ENCODE measurements at places on chromosomes 5 and 9.
A peak's percentile ranks its signal among the peaks of the same experiment; 100 is the strongest.

DNA sequence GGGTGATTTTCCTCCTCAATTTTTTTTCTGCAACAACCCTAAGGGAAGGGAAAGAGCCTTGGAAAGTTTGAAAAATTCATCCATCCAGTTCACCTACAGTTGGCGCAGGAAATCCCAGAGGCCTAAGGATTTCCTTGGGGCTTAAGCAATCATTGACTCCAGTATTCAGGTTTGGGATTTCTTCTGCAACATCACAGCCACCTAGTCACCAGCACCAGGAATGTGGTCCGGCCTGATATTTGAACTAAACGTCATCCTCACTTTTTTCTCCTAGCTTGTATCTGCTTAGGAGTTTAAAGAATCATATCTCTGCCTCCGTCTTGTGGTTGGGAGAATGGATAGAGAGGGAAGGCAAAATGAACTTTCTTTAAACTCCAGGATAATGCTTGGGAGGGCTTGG lies 20.2 kb upstream of the TLE4 start:
- DNase-seq, result no peak

DNA sequence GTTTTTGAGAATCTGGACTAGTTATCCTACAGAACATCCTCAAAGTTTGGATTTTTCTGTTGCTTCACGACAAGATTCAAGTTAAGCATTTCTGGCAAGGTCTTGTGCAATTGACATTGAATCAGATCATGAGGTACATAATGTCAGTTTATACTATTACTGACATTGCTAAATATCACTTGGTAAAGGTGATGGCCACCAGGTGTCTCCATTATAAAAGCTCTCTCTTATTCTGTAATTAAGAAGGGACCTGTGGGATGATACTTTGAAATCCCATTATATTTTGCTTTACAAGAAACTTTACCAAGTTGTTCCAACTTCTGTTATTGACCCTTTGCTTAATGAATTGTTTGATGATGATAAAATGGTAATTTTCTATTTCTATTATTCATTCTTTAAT lies 131.0 kb upstream of the ASTN2 start:
- DNase-seq, result no peak

DNA sequence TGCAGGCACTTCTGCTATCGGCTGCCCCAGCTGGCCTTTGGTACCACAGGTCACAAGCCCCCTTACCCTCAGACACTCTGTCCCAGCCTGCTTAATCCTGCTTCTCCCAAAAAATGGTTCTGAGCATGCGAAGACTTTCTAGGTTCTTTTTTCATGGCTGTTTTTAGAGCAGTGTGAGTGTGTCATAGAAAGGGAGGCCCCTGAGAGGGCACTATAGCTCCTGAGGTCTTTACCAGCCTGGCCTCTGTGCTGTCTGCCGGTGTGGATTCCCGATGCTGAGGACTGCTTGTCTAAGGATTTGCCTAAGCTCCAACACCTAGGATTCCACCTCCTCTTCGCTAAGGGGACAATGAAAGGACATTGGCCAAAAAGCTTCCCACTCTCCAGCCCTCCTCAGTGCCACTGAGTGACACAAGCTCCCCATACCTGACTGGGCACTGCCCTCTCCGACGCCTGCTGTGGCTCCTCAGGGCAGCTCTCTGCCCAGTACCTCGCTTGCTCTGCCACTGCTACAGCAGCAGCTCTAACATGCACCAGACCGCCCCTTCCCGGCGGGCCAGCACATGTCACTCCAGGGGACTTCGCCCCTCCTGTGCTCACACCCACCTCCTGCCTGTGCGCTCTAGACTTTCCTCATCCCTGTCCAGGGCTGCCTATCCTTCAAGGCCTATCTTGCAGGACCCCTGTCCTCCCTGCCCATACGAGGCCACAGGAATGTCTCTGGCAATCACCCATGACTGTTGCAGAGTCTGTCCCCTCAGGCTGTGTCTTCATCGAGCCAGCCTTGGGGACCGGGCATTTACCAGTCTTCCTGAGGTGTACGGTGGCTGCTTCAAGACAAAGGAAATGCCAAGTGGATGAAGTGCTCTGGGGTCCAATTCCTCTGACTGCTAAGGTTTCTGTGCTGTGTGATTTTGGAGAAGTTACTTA lies 21.0 kb downstream of the MACROH2A1 start:
- DNase-seq, result no peak

GRCh38 chr5:34695275-34696027 lies 39.3 kb downstream of the RAI14 start:
- no peak for DNase-seq

GRCh38 chr5:115548683-115549082 lies 4.1 kb upstream of the FEM1C start:
- no peak for DNase-seq

GRCh38 chr5:124751031-124751430 lies 4.6 kb upstream of the ZNF608 start:
- no peak for DNase-seq

- no peak for DNase-seq
Observed at GRCh38 chr5:73189871-73190376, 16.9 kb downstream of the TMEM174 start.

- no peak for DNase-seq
Observed at GRCh38 chr5:124582561-124582840, 163.9 kb downstream of the ZNF608 start.

DNA sequence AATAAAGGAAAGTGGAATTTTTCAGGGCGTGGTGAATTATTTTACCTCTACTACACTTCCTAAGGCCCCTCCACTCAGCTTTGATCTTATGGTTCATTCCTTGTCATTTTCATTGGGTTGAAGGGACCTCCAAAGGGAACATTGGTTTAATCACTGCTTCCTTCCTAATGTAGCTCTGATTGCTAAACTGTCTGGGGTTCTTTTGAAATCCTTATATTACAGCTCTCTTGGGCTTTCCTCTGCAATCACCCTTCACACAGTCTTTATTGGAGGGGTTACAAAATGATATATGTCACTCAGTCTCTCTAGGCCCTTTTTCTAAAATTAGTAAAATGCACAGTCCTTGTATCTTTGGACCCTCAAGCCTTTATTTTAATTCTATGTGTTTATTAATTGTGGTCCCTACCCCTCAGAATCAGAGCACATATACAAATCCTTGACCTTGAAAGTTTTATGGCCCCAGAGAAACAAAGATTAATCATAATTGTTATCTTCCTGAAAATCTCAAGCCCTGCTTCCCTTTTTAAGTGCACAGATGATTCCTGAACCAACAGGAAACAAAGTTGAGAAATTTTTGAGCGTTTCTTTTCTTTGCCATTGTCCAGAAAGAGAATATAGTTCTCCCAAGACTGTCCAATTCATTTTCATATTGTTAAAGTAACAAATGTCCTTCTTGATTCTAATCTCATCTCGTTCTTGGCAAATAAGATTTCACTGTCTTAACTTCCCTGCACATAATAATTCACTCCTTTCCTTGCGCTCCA lies 330.0 kb downstream of the ARRDC3 start:
- no peak for DNase-seq

- DNase-seq, result no peak
Observed at GRCh38 chr9:73906671-73907070, 590.5 kb upstream of the RORB start.

GRCh38 chr5:41648996-41649395 lies 138.6 kb upstream of the PLCXD3 start:
- no peak for DNase-seq

GRCh38 chr9:134384811-134385479 lies 58.7 kb downstream of the RXRA start:
- DNase-seq, result no peak

- no peak for DNase-seq
Observed at GRCh38 chr5:180606215-180606785, 15.0 kb upstream of the SCGB3A1 start.

DNA sequence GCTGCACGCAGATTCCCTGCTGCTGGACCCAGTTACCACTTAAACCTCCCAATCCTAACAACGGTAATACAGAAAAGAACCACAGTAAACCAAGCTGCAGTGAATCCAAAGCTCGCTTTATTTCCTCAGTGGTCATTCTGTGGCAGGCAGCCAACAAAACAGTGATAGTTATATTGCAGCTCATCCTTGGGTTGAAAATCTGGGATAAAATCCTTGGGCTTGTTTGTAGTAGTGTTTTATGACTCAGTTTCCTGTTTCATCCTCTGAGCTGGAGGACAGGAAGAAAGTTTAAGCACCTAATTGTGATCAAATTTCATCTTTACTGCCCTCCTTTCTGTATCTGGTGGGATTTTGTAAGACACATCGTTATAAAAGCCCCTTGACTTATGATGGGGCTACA lies 31.4 kb downstream of the HMGCR start:
- no peak for DNase-seq

GRCh38 chr5:103258957-103259704 lies 568 bp downstream of the MACIR start:
- peak; percentile 59 for DNase-seq

DNA sequence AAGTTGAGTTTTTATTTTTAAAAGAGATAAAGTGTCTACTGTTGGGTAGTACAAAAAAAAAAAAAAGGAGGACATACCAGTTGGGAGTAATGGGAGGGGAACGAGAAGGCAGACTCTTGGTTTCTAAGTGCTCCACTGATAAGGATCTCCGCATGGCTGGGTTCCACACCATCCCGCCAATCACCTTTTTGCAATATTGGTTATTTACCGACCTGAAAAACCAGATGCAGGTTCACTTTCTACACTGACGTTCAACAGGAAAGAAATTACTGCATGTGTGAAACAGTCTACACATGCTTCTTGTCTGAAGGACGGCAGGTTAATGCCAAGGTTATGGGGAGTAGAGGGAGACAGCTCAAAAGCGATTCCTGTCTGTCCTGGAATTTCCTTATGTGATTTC lies 75.5 kb downstream of the PTPN3 start:
- DNase-seq, result no peak

GRCh38 chr9:76297721-76298239 lies 96.4 kb downstream of the RFK start:
- peak; percentile 12 for DNase-seq

DNA sequence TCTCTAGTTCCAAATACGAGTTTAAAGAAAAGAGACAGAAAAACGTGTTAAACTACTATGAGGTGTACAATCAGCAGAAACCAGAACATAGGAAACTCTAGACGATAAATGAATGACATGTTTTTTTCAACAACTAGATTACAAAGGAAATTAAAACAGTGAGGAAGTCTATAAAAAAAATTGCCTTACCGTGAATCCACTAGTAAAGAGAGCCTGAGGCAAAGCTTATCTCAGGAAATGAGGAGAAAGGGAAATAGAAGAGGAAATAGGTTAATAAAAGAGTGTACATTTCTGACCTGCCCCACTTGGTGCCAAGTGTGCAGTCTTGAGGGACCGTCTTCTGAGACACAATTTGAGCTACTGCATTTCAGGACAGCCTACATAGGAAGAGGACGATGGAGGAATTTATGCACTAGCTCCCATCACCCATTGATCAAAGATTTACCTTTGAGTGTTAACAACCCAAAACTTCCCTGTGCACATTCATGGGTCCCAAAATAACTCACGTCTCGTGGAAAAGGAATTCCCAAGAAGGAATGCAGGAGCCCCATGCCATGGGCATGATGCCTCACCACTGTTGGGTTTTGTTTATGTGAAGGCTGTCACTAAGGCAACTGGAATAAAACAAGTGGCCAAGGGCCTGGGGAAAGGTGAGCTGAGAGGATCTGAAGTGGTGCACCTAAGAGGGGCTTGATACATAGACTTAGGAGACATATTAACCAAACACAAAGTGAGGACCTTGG lies 53.6 kb upstream of the SLC1A3 start:
- no peak for DNase-seq

- DNase-seq, result no peak
Observed at GRCh38 chr9:136526625-136527066, 19.2 kb downstream of the NOTCH1 start.

DNA sequence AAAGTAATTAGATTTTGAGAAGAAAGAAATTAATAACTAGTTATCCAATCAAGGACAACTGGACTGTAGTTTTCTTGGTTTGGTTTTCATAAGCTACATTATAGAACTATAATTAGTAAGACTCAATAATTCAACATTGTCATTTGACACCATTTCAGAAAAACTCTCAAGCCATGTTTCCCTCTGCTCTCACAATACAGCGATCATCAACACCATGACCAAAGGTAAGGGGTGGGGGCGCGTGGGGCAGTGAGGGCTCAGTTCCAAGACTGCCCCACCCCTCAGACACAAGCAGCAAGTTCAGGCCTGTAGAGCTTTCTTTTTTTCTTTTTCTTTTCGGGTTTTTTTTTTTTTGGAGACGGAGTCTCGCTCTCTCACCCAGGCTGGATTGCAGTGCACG lies 6.4 kb downstream of the CMBL start:
- no peak for DNase-seq
